Muscle of leg (tissue), 16 donors: ENCODE measurements at places on chromosomes 6 and 20.

- DNase-seq: peak; percentile 86
Observed at GRCh38 chr6:54010340-54011276, 100.6 kb upstream of the MLIP start.

DNA sequence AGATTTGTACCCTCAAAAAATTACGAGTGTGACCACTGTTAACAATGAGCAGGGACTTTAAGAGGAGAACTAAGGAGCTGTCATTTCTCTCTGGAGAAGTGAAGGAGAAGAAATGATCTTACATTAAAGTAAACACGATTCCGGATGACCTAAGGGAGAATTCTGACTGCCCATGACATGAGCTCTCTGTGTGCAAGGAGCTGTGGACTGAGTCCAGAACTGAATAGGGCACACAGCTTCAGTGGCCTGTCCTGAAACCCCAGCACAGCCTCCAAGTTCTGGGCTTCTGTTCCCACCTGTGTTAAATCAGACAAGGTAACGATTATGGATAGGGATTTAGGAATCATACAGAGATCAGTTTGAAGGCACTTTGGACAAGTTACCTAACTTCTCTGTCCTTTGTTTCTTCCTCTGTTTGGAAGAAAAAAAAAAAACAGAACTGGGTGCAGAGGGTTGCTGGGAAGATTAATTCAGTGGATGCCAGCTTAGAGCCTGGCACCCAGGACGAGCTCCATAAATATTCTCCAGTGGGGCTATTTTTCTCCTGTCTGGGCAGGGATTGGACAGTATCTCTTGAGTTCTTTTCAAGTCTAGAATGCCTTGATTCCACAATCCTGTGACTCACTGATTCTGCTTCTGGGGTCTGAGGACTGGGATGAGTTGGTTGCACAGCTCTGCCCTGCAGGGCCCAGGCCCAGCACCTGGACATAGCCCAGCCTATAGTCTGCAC lies 65.7 kb downstream of the MRPL14 start:
- no peak for DNase-seq

DNA sequence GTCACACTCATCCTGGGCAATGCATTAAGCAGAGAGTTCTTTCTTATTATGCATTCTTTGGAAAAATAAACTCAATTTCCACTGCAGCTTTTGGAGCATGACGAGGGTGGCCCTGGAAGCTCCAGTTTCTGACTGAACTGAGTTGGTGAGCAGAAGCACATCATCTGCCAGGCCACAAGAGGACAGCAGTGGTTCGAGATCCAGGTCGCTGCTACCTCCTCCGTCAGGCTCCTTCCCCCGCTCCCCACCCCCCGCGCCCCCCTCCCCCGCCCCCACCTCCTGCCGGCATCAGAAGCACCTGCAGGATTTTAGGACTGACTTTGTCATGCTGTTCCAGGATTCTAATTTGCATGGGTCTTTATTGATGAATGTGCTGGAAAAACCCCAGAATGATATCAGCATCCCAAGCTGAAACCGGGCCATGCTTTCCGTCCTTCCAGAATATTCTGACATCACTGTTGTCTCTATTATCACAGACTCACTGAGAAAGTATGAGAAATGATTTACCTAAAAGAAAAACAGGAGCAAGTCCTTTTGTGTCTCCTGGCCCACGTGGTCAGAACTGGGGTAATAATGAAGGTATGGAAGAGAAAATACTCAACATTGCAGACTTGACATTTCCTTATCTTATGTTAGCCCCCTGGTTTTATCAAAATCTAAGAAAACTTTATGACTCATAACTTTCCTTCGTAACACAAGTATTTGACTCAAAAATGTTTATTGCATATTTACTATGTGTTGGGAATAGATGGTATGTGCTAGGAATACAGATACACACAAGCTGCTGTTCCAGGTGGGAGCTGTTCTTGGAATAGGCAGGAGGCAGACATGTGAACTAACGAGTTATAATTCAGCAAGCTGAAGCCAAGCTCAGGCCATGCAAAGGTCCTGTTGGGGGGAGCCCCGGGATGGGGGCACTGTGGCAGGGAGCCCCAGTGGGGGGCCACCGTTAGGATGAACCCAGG lies 220.2 kb upstream of the EXOC2 start:
- peak; percentile 84 for DNase-seq

GRCh38 chr6:28203201-28203600 lies 21.9 kb upstream of the ZSCAN9 start:
- no peak for DNase-seq

- DNase-seq: no peak
Observed at GRCh38 chr6:33751771-33752645, 5.3 kb upstream of the IP6K3 start.

DNA sequence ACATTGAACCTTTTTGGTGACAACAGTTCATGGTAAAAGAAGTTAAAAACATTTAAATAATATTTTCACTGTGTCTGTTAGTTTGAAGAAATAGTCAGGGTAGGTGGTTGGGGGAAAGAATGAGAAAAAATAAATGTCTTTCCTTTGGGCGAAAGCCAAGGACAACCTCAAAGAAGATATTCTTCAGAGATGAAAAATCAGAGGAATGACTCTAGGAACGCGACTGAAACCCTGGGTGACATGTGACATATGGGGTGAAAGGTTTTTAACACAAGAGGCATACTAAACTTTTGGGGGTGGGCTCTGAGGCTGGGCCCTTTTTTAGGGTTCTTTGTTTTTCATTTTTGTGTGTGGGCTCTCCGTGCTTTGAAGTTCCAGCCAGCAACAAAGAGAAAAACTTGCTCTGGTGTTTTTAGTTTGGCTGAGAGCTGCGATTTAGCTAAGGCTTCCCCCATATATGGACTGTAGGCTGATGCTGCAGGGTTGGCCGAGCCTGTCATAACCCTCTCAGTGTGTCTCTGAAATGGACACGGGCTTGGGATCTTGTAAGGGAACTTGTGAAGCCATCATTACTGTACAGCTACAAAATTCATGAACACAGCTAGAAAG lies 610.1 kb upstream of the ARID1B start:
- DNase-seq: peak; percentile 62

DNA sequence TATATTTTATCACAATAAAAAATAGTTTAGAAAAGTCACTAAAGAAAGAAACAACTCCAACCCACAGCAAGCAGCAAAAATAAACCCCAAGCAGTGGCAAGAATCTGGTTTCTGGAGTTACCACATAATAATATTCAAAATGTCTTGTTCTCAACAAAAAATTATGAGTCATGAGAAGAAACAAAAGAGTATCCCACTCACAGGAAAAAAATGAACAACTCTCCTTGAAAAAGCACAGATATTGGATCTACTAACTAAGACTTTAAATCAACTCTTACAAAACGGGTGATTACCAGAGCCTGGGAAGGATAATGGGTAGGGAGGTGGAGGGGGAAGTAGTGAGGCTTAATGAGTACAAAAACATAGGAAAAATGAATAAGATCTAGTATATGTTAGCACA lies 425.6 kb downstream of the PLCB1 start:
- no peak for DNase-seq

DNA sequence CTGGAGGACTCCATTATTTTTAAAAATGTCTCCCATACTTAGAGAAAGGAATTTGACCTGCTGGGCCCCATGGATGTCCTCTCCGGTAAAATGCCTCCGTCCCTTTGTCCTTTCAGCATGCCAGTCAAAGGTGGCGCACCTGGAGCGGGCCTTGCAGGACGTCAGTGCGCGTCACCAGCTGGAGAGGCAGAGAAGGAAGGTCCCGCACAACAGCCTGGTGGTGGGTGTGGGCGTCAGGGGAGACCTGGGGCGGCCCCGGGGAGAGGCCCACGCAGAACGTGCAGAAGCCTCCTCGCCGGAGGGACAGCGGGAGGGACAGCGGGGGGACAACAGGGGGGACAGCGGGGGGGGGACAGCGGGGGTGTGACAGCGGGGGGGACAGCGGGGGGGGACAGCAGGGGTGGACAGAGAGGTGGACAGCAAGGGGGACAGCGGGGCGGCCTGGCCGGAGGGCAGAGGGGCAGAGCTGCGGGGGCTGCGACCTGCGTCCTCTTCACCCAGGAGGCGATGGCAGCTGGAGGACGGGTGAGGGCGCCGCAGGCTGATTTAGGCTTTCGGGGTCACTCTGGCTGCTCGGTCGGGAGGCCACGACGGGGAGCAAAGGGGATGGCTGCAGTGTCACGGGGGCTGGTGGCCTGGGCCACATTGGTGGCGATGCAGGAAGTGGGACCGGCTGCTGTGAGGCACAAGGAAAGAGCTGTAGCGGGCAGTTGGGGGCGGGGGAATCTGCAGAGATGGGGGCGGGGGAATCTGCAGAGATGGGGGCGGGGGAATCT lies 859 bp upstream of the KIF25 start:
- DNase-seq: no peak

- DNase-seq: peak; percentile 71
Observed at GRCh38 chr6:38306931-38307330, 332.8 kb downstream of the BTBD9 start.
